Bronchial smooth muscle cell (primary cell): ENCODE measurements at places on chromosomes 1 and 21. TPM values are rescaled to one million over a fixed set of nuclear protein-coding genes. Genes with fewer than 3 reads are reported as not detected.

ASPM gene
- total RNA-seq = 1.1 and 5.4 TPM in 2 replicates

AJAP1 gene
- not detected in 2 replicates for total RNA-seq

BSND gene
- not detected in 2 replicates for total RNA-seq

SELP gene
- total RNA-seq = not detected in 2 replicates

WLS gene
- 151 and 197 TPM in 2 replicates for total RNA-seq

CASZ1 gene
- total RNA-seq = under 0.01 TPM in 1 of 2 replicates, not detected in the other

NLRP3 gene
- total RNA-seq = not detected in 2 replicates

TRIM67 gene
- not detected in 2 replicates for total RNA-seq

DNAJC28 gene
- 1.4 and 1.7 TPM in 2 replicates for total RNA-seq

C1QB gene
- total RNA-seq = not detected in 2 replicates

MYOG gene
- total RNA-seq = 0.09 TPM in 1 of 2 replicates, not detected in the other

ZBTB21 gene
- total RNA-seq = 3.2 and 4.1 TPM in 2 replicates

TXNIP gene
- 318 and 471 TPM in 2 replicates for total RNA-seq

LCE2B gene
- total RNA-seq = not detected in 2 replicates

ELAVL4 gene
- not detected in 2 replicates for total RNA-seq
